ENCODE measurements at places on chromosomes 7 and 10.

DNA sequence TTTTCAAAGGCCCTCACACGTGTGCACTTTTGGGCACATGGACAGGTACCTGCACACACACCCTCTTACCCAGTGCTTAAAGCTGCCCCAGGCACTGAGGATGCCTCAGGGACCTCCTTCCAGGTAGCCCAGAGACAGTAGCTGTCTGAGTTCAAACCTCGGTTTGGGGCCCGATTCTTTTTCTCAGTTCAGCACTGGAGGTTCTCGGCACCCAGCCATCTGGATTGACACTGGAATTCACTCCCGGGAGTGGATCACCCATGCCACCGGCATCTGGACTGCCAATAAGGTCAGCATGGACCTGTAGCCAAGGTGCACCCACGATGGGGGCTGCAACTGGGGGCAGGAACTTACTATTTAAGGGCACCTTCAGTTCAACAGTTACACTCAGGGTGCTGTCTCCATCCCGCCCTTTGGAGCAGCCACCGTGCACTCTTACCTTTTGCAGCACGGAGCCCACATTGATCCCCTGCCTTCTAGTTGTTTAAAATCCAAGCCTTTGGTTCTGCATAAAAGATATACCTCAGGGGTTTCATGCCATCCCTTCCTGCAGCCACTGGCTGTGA lies 17.7 kb downstream of the CPA5 start:
- DNase-seq, result no peak

DNA sequence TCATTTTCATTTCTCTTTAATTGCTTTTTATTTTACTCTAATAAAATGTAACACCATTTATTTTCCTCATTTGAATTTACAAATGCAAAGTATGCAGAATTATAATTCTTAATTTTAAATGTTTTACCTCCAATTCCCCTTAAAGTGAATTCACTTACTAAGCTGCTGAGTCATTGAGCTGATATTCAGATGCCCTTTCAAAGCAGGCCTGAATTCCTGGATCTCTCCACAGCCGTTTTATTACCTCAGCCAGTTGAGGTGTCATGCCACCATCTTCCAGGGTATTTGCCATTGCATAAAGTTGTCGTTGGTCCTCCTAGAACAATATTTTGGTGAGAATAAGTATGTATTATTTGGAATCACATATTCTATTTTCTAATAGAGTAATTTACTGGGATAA lies 33.2 kb downstream of the GNAT3 start:
- no peak for DNase-seq

- DNase-seq, result no peak
These were observed 405.5 kb downstream of the GRID1 start for GRCh38 chr10:85961073-85961472.

DNA sequence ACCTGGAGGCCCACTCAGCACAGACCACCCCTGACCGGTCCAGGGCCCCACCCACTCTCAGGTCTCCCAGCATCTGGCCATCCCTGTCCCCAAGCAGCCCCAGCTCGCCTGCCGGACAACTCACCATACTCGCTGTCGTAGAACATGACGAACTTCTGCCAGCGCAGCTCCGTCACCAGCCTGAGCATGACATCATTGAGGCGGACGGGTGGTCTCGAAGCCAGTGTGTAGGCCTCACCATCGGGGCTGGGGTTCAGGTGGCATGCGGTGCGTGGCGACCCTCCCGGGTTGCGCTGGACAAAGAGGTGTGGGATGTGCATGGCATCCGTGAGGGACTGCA lies 160.4 kb downstream of the GRID1 start:
- DNase-seq, result no peak

DNA sequence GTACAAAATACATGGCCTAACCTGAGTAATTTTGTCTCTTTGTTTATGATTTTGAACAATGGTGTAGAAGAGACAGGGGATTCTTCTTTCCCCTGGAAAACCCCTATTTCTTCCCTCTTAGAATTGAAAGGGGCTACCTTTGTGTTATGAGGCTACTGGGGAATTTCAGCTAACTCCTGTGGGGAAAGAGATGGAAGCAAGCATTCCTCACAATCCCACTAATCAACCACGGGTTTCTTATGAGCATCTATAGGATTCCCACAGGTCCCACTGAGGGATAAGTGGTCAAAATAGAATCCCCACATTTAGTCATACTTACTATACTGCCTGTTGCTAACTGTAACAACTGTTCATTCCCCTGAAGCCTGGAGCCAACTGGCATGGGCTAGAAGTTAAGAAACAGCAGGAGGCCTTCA lies 32.2 kb upstream of the ITGB8 start:
- no peak for DNase-seq

GRCh38 chr7:108592646-108593201 lies 23.1 kb downstream of the DNAJB9 start:
- DNase-seq, result no peak

GRCh38 chr10:47409171-47409865 lies 25.2 kb upstream of the ZNF488 start:
- no peak for DNase-seq

DNA sequence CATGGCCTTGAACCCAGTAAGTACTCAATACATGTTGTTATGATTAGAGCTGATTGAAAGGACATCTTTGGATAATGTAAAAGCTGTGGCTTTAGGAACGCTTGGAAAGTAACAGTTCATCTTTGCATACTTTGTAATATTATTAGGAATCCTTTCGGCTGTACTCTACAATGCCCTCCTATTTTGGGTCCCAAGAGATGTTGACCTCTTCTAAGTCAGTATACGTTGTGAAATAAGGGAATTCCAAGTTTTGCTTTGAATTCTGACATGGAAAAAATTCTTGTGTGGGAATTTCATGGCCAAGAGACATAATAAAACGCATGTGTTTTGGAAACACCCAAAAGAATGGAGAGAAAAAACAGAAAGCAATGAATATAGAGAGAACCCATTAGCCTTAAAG lies 7.7 kb downstream of the AGR3 start:
- DNase-seq, result no peak

GRCh38 chr7:42414028-42414427 lies 177.0 kb upstream of the GLI3 start:
- no peak for DNase-seq

- DNase-seq, result peak; percentile 94
These were observed 9.6 kb upstream of the DNAJB12 start for GRCh38 chr10:72364239-72364777.

GRCh38 chr7:158275711-158276413 lies 311.8 kb downstream of the PTPRN2 start:
- DNase-seq, result no peak

DNA sequence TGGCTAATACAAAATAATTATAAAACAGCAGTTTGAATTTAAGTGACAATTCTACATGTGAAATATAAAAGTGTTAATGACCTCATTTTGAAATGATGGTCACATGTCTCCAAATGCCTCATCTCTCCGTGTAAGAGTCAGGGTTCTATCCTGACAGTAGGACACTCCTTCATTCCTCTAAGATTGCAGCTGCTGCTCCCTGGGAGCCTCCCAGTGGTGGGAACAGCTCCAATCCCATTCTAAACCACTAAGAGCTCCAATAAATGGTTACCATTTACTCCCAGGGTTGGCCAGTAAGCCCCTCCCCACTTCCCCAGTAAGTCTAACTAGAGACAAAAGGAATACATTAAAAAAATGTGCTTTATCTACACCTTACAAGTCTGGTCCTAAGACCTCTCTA lies 344.6 kb upstream of the AOAH start:
- no peak for DNase-seq

GRCh38 chr7:128737867-128738385 lies 1.2 kb upstream of the CALU start:
- no peak for DNase-seq

DNA sequence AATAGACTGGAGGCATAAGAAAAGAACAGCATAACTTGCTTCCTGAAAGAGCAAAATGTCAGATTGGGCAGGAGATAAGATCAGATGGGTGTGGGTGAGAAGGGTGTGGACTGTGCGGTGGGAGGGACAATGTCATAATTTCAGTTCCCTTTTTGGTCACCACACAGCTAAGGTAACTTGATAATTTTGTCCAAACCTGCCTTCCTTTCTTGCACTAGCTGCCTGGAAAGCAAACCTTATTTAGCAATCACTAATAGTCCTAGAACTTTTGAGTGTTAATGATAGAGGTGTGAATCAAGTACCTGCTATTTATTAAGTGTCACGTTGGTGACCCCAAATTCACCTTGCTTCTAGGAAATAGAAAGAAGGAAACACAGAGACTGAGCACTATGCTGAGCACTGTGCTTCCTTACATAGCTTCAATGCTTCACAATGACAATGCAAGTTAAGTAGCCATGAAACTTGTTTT lies 72.4 kb upstream of the SP4 start:
- peak; percentile 5 for DNase-seq

GRCh38 chr7:73671322-73671661 lies 3.7 kb downstream of the VPS37D start:
- no peak for DNase-seq

GRCh38 chr7:77561352-77561751 lies 24.3 kb downstream of the PTPN12 start:
- no peak for DNase-seq

All from hematopoietic multipotent progenitor cell (in vitro differentiated cells).